ENCODE measurements at places on chromosomes 7 and 10.

- DNase-seq = no peak
Measured at GRCh38 chr7:126819197-126819484, 433.6 kb downstream of the GRM8 start.

GRCh38 chr7:48299580-48300169, 128.4 kb downstream of the ABCA13 start:
- DNase-seq = no peak

- no peak for DNase-seq
Measured at GRCh38 chr10:111822661-111823060, 360.9 kb downstream of the GPAM start.

- DNase-seq = no peak
Measured at GRCh38 chr7:131502810-131503508, 53.5 kb downstream of the PODXL start.

DNA sequence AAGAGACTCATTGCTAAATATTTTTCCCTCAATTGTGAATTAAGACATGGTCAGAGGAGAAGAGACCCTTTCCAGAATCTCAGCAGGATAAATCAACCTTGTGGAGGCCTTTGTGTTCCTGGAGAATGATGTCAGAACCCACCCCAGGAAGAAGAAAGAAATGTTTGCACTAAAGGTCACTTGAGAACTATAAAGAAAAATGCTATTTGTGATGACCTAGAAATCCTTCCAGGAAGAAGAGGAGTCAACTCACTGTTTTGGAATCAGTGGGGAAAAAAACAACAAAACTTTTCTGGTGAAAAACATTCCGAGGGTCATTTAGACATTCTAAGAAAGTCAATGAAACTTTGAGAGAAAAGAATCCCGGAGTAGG, 129.1 kb upstream of the ANKRD1 start:
- no peak for DNase-seq

Data from stimulated activated CD4-positive, alpha-beta T cell treated with anti-CD3 and anti-CD28 coated beads, Interleukin-1b, Interleukin-23, amount 100 ng/mL, for 4 hours (primary cell).